Hematopoietic multipotent progenitor cell (in vitro differentiated cells): ENCODE measurements at places on chromosomes 16 and 17.

DNA sequence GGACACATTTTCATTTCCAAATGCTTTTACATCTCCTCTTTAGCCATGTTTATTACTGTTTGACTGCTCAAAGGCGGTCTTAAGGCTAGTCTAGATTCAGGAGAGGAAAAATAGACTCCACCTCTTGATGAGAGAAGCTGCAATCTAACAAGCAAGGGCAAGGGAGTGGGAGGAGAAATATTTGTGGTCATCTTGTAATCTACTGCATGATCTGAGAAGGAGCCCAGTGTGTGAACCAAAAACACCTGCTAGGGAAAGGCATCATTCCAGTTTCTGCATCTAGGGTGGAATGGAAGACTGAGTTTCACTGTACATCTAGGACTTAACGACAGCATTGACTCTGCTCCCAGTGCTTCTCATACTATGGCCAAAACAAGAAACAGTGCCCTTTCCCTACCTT lies 232.2 kb upstream of the HS3ST3A1 start:
- no peak for DNase-seq

DNA sequence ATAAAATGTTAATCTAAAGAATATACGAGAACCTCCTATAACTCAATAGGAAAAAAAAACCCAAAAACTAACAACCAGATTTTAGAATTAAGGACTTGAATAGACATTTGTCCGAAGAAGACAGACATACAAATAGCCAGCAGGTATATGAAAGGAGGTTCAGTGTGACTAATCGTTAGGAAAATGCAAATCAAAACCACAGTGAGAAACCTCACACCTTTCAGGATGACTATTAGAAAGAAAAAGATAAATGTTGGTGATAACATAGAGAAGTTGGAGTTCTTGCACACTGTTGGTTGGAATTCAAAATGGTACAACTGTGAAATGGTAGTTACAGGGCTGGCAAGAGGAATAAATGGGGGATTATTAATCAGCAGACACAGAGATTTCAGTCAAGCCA lies 339.0 kb downstream of the TMEM114 start:
- DNase-seq = no peak

DNA sequence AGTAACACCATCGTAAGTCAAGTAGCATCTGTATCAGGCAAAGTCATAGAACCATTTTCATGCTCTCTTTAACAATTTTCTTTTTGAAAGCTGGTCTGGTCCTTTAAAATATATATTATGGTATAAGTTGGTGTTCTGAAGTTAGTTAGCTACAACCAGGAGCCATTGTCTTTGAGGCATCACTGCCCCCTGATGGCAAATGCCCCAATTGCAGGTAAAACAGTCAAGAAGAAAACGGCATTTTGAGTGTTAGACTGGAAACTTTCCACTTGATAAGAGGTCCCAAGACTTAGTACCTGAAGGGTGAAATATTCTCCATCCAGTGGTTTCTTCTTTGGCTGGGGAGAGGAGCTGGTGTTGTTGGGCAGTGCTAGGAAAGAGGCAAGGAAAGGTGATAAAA lies 14.1 kb downstream of the TP53 start:
- DNase-seq = no peak

DNA sequence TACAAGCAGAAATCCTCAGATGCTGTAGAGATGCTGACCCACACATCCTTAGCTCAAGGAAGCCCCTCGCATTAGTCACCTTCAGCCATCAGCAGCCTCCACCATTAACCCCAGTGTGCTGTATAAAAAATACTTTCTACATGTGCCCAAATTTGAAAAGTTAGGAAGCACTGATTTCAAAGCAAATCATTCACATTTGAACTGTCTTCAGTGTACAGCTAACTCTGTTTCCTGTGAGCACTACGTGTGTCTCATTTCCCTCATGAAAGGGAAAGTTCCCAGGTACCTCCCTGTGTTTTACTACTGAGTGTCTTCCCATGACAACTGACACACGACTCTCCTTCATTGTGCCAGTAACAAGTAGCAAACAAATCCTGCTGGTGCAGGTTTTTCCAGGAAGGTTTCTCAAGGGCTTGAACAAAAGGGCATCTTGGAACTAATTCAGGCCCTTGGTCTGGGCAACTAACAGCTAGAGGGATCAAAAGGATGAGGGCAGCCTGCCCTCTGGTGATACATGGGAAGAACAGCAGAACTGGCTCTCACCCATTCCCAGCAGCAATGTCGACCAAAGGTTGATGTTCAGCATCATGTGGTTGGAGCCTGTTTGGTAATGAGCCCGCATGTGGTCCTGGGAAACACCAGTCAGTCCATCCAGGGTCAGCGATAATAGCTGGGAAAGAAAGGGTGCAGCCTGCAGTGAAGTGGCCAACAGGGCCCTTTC lies 4.0 kb downstream of the SLC35B1 start:
- peak; percentile 69 for DNase-seq

- no peak for DNase-seq
Measured at GRCh38 chr16:55468352-55468990, 10.5 kb upstream of the MMP2 start.

DNA sequence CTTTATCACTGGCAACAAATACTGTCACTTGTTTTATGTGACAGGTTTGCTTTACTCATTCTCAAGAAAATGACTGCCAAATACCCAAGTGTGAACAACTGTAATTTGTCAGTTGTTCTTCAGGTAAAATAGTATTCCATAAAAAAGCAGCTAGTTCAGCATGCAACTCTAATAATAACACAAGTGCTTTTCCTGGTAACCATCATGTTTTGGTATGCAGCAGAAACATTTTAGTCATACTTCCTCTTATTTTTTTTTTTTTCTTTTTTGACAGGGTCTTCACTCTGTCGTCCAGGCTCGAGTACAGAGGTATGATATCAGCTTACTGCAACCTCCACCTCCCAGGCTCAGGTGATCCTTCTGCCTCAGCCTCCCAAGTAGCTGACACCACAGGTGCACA lies 4.6 kb downstream of the TERF2 start:
- peak; percentile 49 for DNase-seq

DNA sequence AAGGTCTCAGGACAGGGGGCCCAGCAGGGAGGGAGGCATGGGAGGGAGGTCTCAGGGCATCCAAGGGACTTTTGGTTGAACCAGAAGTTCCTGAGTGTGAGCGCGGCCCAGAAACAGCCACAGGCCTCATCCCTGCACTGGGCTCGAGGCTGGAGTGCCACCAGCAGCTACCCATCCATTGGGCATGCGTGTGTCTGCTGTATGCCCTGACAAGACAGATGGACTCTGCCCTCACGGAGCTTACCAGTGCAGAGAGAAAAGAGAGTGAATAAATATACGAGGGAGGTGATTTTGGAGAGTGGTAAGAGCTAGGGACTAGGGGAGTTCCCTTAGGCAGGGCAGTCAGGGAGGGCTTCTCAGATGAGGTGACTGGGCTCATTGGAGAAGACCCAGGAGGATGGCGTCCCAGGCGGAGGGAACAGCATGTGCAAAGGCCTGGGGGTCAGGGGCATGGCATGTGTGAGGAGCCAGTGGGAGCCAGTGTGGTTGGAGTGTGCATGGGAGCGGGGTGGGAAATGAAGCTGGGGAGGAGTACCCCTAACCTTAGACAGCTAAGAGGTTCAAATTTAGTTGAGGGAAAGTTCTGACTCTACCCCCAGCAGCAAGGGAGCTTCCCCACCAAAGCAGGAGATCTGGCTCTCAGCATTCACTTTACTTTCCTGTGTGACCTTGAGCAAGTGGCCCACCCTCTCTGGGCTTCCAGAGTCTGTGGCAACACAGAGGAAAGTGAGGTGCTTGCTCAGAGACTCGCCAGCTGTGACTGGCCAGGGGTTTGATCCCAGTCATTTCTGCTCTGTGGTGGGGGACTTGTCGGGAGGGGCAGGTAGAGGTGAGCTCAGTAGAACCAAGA lies 74.7 kb downstream of the SREBF1 start:
- DNase-seq = no peak

- DNase-seq = no peak
Measured at GRCh38 chr17:42313773-42314566, 25.7 kb downstream of the STAT5A start.

- DNase-seq = peak; percentile 64
Measured at GRCh38 chr16:85688586-85689284, at the start of gene GINS2. Gene GINS2, minus strand, starts transcription at chr16:85688954. Its CDS starts 56 bp downstream, at chr16:85688898.

DNA sequence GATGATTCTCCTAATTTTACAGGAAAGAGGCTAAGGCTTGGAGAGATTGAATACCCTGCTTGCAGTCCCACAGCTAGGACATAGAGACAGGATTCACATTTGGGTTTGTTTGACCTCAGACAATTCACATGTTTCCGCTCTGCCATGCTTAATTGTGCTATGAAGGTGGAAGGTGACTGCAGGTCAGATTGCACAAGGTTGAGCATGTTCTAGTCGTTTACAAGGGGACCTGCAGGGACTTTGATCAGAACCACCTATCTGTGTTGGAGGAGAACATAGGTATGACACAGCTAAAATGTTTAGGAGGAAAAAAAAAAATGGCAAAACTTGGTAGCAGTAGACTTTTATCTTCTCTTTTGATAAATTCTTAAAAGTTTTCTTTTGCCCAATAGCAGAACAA lies 4.9 kb upstream of the ANKFN1 start:
- no peak for DNase-seq

DNA sequence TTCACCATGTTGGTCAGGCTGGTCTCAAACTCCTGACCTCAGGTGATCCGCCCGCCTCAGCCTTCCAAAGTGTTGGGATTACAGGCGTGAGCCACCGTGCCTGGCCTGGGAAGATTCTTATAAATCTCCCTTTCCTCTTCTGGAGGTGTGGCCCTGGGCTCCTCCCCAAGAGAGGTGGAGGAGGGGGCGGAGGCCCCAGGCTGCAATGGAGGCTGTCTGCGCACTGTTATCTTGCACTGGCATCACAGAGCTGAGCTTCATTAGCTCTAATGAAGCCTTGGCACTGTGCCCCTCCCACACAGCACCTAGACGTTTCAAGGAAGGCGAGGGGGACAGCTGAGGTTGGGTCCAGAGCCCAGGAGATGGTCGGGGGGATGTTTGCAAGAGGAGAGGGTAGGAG lies 7.5 kb downstream of the ARHGAP23 start:
- DNase-seq = no peak

DNA sequence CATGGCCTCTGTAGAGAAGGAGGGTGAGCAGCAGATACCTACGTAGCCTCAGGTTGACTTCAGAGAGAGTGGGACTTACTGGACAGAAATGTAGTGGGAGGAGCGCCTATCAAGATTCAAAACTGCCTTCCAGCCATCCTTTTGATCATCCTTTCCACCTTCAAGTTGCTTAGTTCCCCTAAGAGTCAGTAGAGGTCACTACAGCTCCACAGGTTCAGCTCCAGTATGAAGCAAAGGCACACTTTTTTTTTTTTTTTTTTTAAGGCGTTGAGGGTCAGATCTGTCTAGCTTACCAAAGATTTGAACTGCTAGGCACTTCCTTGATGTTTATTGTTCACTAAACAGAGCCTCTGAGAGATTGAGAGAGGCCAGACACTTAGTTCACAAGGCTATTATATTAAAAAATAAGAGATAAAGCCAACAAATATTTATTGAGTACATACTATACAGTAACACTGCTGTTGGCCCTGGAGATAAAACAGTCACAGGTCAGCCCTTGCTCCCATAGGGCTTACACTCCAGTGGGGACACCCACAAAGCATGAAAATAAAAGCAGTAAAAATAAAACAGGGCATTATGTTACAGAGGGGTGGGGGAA lies 3.1 kb downstream of the RNF227 start:
- peak; percentile 88 for DNase-seq

DNA sequence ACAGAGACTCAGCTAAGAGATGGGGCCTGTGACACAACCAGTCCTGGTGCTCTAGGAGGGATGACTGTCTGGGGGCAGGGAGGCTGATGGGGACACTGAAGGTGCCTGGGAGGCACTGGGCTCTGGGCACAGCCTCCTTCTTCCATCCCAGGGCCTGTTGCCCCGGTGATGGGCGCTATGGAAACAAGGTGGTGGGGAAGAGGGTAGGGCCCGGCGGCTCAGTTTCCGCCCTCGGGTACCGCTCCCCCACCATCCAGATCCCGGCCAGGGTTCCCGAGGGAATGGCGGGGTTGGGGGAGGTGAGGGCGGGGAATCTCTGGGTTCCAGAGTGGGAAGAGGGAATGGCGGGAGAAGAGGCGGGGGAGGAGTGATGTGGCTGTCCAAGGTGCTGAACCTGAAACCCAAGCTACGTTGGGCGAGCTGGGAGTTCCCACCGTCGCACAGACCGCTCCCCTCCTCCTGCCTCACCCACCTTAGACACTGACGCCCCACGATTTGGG lies 981 bp downstream of the KCNH4 start:
- DNase-seq = no peak

- DNase-seq = peak; percentile 63
Measured at GRCh38 chr17:4708436-4708835, 2.0 kb upstream of the ARRB2 start.

DNA sequence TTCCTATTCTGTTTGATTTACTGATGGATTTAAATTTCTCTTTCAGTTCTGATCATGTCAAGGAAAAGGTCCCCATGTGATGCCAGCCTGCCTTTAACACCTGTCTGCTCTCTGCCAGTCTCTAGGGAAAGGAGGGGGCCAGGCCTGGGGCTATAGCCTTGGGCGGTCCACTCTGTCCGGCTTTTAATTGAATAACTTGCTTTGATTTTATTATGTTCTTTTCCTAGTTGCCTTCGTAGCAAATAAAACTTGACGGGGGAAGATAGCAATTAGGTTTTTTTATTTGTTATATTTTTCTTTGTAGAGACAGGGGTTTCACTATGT lies 47.6 kb downstream of the ABAT start:
- DNase-seq = no peak

- DNase-seq = no peak
Measured at GRCh38 chr16:29983420-29984136, 9.9 kb downstream of the TAOK2 start.

- peak; percentile 28 for DNase-seq
Measured at GRCh38 chr16:70395345-70395901, 43.5 kb downstream of the ST3GAL2 start.

- no peak for DNase-seq
Measured at GRCh38 chr17:32451879-32452278, 7.6 kb downstream of the PSMD11 start.

GRCh38 chr17:82565551-82565950 lies 46.0 kb downstream of the FOXK2 start:
- no peak for DNase-seq

- no peak for DNase-seq
Measured at GRCh38 chr16:88839745-88840599, 16.8 kb downstream of the GALNS start.

DNA sequence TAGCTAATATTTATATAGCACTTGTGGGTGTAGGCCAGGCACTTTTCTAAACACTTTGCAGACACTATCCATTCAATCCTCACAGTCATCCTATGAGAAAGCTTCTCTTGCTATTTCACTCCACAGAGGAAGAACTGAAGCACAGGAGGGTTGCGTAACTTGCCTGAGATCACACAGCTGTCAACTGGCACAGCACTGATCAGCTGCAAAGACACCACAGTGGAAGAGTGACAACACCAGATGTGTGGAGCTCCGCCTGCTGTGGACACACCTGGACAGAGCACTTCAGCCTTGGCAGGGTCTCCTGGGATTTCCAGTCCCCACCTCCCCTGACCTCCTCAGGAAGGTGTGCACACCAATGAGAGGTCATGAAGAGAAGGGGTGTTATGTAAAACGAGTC lies 13.3 kb upstream of the CNEP1R1 start:
- no peak for DNase-seq
